NCI-H69 (cell line): ENCODE measurements at places on chromosomes 2 and 18.

DNA sequence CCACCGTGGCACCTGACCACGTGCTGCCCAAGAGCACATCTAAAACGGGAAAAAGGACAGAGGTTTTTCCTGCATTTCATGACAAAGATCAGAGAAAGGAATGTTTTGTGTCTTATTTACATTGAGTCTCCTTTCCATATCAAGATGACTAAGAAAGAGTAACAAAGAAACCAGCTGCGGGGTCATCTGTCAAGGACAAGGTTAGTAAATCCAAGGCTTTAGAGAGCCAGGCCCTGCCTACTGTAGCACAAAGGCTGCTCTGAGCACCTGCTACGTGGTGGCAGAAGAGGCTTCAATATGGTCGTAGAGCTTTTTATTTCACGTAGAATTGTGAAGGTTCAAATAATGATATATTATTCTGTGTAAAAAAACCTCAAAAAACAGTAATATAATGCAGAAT is 51.0 kb downstream of the PRELID3A start:
- no peak for DNase-seq

GRCh38 chr2:27581417-27582128 is 1.3 kb upstream of the ZNF512 start:
- DNase-seq: no peak

GRCh38 chr2:9738535-9739496 is 104.5 kb upstream of the TAF1B start:
- no peak for DNase-seq

GRCh38 chr2:23100406-23100805 is 284.6 kb upstream of the KLHL29 start:
- DNase-seq: peak; percentile 63

DNA sequence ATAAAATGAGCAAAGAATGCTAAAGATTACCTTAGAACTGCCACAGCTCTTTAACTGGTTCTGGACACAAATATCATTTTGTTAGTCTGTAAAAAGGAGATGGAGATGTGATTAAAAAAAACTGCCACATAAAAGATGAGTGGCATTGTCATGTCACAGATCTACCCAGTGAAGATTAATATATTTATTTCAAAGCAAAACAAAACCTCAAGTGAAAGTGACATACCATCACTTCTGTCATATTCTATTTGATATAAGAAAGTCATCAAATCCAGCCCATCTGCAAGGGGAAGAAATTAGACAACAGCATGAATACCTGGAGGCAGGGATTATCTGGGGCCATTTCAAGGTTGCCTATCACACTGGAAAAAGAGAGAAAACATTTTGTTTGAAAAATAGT is 417.6 kb upstream of the LRRTM4 start:
- no peak for DNase-seq

- peak; percentile 86 for DNase-seq
These were observed 210.7 kb downstream of the KLHL29 start for GRCh38 chr2:23595601-23596251.

DNA sequence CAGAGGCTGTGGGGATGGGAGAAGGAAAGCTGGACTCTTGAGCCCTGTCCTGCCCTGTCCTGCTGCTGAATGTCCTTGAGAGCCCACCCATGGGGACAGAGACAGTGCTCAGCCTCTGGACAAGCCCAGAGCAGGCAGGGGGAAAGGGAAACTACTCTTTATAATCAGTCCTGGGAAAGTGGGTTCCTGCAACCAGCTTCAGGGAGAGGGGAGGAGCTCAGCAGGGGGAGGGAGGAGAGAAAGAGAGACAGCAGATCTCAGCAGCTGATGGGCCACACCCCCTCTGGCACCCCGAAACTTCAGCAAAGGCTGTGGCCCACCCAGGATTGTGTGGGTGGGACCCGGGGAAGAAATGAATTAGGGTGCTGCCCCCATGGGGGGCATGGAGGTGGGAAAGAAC is 11.6 kb downstream of the ECEL1 start:
- DNase-seq: no peak

DNA sequence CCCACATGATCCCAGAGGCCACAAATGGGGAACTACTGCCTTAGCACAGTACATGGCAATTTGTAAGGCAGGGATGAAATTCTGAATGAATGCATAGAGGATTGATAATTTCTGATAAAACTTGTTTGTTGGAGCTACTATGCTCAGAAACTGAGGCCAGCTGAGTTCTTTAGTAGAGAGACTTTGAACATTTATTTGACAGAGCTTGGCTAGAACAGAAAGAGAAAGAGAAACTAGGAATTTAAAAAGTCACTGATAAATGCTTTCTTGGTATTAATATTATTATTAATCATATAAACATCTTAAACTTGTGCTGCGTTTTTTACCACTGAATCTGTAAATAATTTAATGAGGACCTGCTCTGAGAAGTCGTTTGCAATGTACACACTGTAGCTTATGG is 923.7 kb upstream of the CNTNAP5 start:
- no peak for DNase-seq

- DNase-seq: no peak
These were observed 25.6 kb upstream of the CCDC102B start for GRCh38 chr18:68772268-68772667.

- DNase-seq: no peak
These were observed 33.4 kb upstream of the ZNF396 start for GRCh38 chr18:35410561-35410960.

DNA sequence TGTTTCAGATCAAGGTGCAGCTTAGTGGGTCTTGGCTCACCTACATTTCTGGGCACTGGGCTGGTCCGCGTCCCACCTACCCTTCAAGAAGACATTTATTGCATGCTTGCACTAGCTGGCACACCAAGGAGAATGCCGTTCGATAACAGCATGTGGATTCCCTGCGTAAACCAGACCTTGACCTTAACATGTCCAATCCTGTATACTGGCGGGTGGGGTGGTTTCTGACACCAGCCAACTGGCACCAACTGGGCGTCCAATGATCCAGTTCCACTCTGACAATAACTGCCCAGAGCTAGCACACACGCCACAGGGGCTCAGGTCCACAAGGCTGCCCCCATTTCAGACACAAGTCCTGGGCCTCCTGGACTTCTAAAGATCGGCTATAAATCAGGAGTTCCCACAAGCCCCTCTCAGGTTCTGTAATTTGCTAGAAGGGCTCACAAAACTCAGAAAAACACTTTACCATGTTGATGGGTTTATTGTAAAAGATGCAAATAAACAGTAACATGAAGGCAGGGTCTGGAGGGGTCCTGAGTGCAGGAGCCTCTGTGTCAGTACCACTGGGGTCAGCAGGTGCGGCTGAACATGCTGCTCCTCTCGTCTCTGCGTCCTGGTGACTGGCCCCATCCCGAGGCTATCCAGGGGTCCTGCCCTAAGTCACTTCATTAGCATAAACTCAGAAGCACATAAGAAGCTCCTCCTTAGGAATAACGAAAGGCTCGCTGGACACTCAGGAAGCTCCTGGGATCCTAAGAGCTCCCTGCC is 161.8 kb downstream of the HDAC4 start:
- no peak for DNase-seq
